ENCODE measurements at places on chromosomes 7 and 10. TPM values are rescaled to one million over a fixed set of nuclear protein-coding genes. Genes with fewer than 3 reads are reported as not detected.

OR6V1 gene
- total RNA-seq: not detected

ZCCHC24 gene
- total RNA-seq: 15.2 TPM

AEBP1 gene
- 9.7 TPM for total RNA-seq

PON1 gene
- 1.2 TPM for total RNA-seq

SORCS3 gene
- 25.8 TPM for total RNA-seq

STEAP4 gene
- total RNA-seq: 0.23 TPM

PON3 gene
- total RNA-seq: 0.92 TPM

GPR146 gene
- 3.2 TPM for total RNA-seq

TMEM176B gene
- total RNA-seq: 5.8 TPM

LRMDA gene
- 5.8 TPM for total RNA-seq

SEC61A2 gene
- 87.0 TPM for total RNA-seq

TRIM74 gene
- total RNA-seq: 0.69 TPM

LIPN gene
- not detected for total RNA-seq

PALD1 gene
- 12.7 TPM for total RNA-seq

C10orf67 gene
- 1.2 TPM for total RNA-seq

ZNF438 gene
- 4.2 TPM for total RNA-seq

SPDYE8 gene
- 0.46 TPM for total RNA-seq

ATP6V0E2 gene
- 211 TPM for total RNA-seq

Data from diencephalon (tissue), 1 donor.